ENCODE measurements at places on chromosomes 11 and 22.

- no peak for DNase-seq
Measured at GRCh38 chr11:116690611-116691010, 82.2 kb downstream of the BUD13 start.

GRCh38 chr11:130504317-130504716, 55.9 kb downstream of the ADAMTS15 start:
- DNase-seq = no peak

GRCh38 chr11:48141475-48142122, 75.0 kb upstream of the OR4B1 start:
- DNase-seq = no peak

DNA sequence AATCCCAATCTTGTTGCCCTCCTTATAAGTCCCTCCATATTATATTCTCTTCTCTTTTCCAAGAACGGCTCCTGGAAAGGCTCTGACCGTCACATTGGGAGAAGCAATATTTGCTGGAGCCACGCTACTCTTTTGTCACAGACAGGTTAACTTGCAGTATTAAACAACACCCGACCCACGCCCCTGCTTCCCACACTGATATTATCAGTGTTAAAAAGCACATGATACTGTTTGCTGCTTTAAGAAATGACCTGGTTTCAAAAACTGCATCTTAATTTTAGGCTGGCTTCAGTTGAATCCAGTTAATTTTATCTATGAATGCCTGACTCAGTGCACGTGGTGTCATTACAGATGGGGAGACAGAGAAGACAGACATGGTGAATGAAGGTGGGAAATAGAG, 3.1 kb downstream of the FLI1 start:
- DNase-seq = no peak

- DNase-seq = no peak
Measured at GRCh38 chr22:21940521-21940920, 12.1 kb downstream of the PPM1F start.

- DNase-seq = peak; percentile 8
Measured at GRCh38 chr11:16421826-16422225, 65.5 kb upstream of the SOX6 start.

- no peak for DNase-seq
Measured at GRCh38 chr11:86790195-86790725, 10.1 kb upstream of the PRSS23 start.

- DNase-seq = no peak
Measured at GRCh38 chr22:20204806-20205205, 54.0 kb upstream of the CCDC188 start.

- no peak for DNase-seq
Measured at GRCh38 chr22:19088866-19089595, 33.2 kb downstream of the DGCR2 start.

- no peak for DNase-seq
Measured at GRCh38 chr11:57244911-57245310, 7.9 kb upstream of the APLNR start.

DNA sequence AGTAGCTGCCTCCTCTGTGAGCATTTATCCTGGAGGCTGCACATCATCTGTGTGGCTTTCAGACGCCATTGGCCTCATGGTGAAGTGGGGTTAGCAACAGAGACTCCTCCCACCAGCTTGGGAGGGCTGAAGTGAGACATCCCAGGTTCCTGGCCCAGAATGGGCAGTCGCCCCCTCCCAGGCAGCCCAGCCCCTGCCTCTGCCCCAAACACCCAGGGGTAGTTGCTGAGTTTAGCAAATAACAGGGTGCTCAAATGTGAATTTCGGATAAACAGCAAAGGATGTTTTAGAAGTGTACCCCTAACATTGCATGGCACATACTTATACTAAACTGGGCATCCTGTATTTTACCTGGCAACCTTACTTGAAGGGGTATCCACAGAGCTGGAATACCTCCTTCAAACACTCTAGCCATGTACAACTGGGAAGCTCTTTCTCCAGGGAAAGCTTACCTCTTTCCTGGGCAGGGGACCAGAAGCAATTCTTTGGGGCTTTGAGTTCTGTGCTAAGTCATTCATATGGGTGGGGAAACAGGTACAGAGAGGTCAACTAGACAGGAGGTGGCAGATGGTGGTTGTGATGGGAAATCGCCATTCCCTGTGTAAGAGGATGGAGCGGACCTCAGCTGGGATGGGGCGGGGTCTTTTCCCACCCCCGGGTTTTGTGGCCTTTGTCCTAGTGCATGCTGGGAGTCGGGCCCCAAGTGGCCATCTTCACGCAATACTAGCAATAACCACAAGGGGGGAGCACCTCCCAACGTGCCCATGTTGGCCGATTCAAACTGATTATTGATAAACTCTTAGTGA, 19.3 kb downstream of the MTFP1 start:
- DNase-seq = peak; percentile 52

DNA sequence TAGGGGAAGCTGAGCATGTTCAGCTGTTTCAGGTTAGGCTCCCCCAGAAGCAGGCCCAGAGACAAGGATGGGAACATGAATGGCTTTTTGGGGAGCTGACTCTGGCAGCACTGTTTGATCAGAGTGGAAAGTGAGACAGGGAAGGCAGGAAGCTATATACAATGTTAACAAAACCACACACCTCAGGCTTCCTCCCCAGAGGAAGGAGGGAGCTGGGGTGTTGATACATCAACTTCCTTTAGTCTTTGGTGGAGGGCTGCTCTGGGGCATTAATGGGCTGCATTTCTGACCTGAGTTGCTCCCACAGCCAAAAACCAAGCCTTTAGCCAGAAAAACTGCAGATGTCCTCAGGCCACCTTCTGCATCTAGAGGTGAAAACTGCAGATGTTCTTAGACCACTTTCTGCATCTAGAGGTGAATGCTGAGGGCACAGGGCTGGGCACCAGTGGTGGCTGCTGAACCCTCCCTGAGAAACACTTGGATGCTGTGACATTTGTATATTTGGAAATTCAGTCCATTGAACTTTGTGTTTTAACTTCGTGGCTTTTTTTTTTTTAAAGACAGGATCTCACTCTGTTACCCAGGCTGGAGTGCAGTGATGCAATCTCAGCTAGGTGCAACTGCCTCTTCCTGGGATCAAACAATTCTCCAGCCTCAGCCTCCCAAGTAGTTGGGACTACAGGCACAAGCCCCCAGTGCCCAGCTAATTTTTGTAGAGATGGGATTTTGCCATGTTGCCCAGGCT, 49.9 kb downstream of the KIAA1671 start:
- no peak for DNase-seq

GRCh38 chr11:59145534-59145933, 2.9 kb downstream of the FAM111A start:
- DNase-seq = peak; percentile 64

DNA sequence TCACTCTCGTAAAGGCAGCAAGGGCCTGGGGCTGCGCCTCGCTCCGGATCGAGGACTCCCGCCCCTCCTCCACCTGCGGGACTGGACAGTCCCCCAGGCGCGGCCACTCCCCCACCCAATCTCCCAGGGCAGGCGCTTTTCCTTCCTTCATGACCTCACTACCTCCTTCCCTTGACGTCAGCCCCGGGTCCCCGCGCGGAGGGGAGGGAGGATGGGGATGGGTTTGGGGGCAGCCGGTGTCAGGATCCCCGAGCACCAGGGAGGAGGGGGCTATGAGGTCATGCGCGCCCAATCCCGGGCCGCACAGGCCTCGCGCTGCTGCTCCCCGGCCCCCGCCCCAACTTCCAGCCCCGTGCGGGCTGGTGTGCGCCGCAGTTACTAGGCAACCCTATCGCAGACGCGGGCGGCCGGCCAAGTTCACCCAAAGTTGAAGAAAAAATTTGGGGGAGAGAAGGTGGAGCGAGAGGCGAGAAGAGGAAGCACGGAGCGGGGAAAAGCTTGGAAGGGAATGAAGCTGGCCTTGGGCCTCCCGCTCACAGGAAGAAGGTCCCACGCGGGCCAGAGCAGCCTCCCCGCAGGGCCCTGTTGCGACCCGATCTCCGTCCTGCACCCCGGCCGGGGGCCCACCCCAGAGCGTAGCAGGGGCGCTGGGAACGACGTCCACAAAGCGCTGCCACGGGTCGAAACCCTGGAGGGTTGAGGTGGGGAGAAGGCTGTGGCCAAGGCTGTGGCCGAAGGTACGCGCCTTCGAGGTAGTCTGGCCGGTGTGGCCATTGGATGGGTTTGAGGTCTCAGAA, 8.3 kb downstream of the WT1 start:
- DNase-seq = no peak

DNA sequence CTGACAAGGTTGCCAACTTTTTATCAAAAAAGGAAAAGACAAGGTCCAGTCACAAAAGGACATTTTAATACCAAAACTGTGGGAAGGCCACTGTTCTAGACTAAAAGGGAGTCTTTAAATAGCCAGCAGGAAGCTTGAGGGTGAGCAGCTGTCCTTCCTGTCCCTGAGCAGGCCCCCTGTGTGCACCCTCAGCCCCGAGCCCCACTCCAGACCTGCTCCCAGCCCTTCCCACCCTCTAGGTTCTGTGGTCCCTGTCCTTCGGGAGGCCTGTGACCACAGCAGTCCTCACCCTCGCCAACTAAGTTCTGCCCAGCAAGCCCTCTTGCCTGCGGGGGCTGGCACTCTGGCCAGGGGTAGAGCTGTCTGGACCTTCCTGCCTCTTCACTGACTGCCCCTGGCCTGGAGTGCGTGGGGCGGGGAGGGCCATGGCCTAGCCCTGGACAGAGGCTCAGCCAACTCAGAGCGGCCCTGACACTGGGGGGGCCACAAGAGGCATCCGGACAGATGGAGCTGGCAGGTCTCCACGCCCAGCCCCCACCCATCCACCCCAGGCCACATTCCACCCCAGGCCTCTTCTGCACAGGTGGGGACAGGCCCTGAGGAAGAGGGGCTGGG, 1.6 kb upstream of the PLXNB2 start:
- DNase-seq = no peak

DNA sequence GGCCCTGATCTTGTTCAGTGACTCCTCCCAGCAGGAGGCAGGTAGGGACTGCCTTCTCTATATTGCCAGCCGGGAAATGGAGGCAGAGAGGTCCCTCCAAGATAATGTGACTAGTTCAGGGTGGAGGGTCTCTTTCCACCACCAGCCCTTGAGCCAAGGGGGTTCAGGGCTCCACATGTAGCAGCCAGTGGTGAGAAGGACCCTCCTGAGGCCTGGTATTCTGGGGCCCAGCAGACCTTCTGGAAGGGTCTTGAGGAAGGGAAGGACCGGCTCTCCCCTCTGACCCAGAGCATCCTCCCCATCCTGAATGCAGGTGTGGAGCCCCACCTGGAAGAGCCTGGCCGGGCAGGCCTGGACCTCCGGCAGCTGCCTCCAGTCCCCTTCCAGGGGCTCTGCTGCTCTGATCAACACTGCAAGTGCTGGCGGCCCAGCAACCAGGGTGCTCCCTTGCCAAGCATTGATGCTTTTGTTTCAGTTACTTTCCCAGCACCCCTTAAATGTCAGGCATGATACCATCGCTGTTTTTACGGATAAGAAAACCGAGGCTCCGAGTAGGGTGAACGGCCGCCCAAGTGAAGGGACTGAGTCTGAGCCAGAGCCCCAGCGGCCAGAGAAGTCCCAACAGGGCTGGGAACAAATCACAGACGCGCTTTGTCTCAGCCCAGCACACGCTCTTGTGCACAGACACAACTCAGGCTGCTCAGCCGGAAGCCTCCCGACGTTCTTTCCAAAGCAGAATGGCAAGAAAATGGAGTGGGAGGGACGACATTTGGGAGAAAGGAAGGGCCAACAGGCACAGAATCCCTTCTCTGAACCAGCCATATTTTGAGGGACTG, 38.8 kb downstream of the DKK3 start:
- no peak for DNase-seq

DNA sequence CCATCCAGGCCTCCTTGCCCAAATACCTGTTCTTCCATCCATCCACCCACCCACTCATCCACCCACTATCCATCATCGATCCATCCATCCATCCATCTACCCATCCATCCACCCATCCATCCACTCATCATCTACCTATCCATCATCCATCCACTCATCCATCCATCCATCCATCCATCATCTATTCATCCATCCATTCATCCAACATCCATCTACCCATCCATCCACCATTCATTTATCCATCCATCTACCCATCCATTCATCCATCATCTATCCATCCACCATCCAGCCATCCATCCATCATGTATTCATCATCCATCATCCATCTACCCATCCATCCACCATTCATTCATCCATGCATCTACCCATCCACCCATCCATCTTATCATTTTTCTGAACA, 413.2 kb downstream of the CTTN start:
- DNase-seq = no peak

DNA sequence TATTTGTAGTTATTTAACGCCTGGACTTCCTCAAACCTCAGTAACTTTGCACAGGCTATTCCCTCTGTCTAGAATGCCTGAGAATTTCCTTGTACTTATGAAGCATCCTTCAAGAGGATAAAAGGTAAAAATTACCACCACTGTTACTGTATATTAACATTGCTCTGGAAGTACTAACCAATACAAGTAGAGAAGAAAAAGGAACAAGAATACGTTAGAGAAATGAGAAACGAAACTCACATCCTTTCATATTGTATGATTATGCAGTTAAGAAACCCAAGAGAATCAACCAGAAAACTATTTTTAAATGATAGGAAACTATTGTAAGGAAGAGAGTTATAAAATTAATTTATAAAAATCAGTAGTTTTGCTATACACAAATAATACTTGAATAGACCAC, 48.2 kb upstream of the OR5P2 start:
- DNase-seq = no peak

DNA sequence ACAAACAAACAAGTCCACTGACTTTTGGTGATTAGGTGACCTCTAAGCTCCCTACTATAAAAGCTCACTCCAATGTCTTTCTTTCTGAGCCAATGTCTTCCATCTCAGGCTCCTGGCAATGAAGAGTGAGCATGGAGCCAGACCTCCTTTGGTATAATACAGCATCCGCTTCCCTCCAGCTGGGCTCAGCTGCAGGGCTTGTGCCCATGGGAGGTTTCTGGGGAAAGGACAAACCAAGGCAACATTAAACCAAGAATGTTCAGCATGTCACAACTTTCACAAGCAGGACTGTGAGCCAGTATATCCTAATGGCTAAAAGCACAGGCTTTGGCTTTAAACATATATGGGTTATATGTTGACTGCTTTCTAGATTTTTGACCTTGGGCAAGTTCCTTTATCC, 58.8 kb downstream of the EHF start:
- DNase-seq = no peak

DNA sequence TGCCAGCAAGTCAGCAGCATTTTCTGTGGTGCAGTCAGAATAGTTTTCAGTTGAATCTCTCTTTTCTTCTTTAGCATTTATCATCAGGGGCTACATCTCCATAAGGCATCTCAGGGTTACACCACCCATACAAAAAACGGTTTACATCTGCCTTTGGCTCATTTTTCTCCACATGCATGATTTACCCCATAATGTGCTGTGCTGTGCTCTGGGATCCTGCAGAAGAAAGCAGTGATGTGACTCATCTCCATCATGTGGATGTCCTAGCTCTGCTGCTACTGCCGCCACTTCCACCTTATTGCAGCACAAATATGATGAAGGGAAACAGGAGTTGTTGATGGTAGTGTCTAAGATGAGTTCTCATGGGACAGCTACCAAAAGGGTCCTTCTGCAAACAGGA, 30.0 kb upstream of the CCDC179 start:
- DNase-seq = peak; percentile 2

DNA sequence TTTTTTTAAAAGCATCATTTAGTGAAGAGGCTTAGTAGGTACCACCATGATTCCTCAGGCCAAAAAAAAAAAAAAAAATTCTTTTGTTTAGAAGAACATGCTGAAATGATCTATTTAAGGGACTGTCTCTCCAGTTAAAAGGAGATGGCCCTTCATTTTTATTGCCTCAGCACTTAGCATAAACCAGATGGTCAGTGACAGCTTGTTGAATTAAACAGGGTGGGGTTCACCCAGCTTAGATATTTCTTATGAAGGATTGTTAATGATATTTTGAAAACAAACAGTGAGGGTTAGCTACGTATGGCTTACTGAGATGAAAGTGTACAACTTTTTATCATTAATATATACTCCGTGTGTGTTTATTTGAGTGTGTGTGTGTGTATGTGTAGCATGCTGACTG, 203.7 kb downstream of the FAM181B start:
- DNase-seq = no peak

- no peak for DNase-seq
Measured at GRCh38 chr11:107040433-107041087, 22.3 kb upstream of the GUCY1A2 start.

Data from IMR-90 (cell line).